ENCODE measurements at places on chromosomes 6 and 20. TPM values are rescaled to one million over a fixed set of nuclear protein-coding genes. Genes with fewer than 3 reads are reported as not detected.

The TMEM170B gene
- 4.5 TPM for total RNA-seq

The GSTA2 gene
- 113 TPM for total RNA-seq

The IRAK1BP1 gene
- total RNA-seq: 7.5 TPM

- DNase-seq: no peak
Observed at GRCh38 chr20:24079661-24080412, 91.3 kb upstream of the GGTLC1 start.

DNA sequence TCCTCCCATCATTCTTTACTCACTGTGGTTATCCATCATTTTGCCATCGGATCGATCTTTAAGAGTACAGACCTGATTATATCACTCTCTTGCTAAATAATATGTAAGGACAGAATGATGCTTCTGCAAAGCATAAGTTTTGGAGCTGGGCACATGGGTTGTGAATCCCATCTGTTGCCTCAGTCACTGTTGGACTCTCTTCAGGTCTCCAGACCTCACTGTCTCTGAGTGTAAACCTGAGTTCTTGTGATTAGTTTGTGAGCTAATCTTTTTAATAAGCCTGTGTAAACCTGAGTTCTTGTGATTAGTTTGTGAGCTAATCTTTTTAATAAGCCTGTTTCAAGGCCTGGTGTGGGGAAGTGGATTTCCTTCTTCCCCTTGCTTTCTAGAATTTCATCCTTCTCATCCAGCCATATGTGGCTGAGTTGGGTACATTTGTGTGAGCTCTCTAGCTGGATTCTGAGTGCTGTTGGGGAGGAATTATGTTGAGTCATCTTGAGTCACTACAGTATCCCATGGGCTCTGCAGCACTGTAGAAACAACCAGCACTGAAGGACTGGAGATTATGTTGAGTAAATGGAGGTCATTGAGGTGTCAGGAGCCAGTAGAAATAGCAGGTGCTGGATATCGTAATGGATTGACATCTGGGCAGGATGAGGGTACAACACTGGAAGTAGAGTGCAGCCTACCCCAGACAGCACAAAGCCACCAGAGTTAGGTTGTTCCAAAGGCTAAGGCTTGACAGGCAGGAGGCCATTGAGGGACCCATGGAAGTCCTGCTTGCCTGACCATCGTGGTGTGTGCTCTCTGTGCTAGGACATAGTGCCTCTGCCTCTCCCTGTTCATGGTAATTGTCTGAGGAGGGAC, 52.4 kb downstream of the SCAND1 start:
- DNase-seq: no peak
